Adrenal gland (tissue), 19 donors: ENCODE measurements at places on chromosomes 4 and X. TPM values are rescaled to one million over a fixed set of nuclear protein-coding genes. Genes with fewer than 3 reads are reported as not detected.

DNA sequence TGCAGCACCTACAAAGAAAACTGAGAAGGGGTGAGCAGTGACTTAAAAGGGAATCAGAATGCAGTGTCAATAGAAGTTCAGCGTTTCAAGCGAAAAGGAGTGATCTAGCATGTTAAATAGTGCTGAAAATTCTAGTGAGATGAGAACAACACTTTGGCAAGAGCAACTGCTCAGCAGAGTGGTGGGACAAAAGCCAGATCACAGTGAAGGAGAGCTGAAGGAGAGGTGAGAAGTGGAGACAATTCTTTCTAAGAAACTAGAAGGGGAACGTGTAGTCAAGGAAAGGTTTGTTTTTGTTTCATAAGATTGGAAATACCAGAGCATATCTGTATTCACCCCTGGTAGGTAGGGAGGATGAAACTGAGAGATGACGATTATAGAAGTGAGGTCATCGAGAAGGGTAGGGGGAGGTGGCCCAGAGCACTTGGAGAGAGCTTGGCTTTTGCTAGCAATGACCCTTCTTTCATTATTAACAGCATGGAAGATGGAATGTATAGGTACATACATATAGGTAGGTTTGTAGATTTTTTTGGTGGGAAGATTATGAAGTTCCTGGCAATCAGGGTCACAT is 33.7 kb downstream of the SRPX2 start:
- H3K27me3 ChIP-seq = peaks cover 6% of the 10 kb centered on the region
- no peak for DNase-seq
- H3K4me3 ChIP-seq = no peak overlapping the region
- H3K27ac ChIP-seq = no peak overlapping the region
- no peaks in the 10 kb centered on the region for H3K36me3 ChIP-seq

DNA sequence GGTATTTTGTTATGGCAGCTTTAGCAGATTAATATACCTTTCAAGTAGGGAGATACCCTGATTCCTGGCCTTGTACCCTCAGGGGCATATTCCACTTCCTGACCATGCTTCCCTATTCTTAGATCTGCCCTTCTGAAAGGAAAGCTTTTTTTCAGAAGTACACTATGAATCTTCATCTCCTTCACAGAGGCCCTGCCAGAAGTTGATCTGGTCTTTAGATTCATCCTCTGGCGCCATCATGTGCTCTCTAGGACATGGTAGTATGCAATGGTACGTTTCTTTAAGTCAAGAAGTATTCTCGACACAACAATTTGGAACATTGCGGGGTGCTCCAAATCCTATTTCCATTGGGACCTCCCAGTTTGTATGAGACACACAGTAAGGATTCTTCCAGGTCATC is 39.6 kb upstream of the DIPK2B start:
- no peaks in the 10 kb centered on the region for H3K36me3 ChIP-seq
- H3K27me3 ChIP-seq = peaks cover 13% of the 10 kb centered on the region
- H3K27ac ChIP-seq = no peak overlapping the region
- no peak for DNase-seq
- no peaks in the 10 kb centered on the region for H3K4me1 ChIP-seq
- no peak overlapping the region for H3K4me3 ChIP-seq

GRCh38 chr4:182578402-182578801 is 335.2 kb downstream of the TENM3 start:
- H3K4me3 ChIP-seq = no peak overlapping the region
- H3K27ac ChIP-seq = no peak overlapping the region
- H3K4me1 ChIP-seq = no peaks in the 10 kb centered on the region
- H3K27me3 ChIP-seq = no peaks in the 10 kb centered on the region
- H3K36me3 ChIP-seq = no peaks in the 10 kb centered on the region

DCK gene
- 21.0 TPM for total RNA-seq
